Myometrial cell (primary cell): ENCODE measurements at places on chromosomes 6 and 20. TPM values are rescaled to one million over a fixed set of nuclear protein-coding genes. Genes with fewer than 3 reads are reported as not detected.

Gene SOX4
- 2.6 and 2.8 TPM in 2 replicates for total RNA-seq

Gene EYA4
- 2.9 and 5.7 TPM in 2 replicates for total RNA-seq

Gene SPACA1
- not detected in 2 replicates for total RNA-seq

Gene PACRG
- not detected in 2 replicates for total RNA-seq

Gene SLCO4A1
- total RNA-seq, result 0.89 and 3.7 TPM in 2 replicates

Gene RAET1G
- 0.71 and 1.7 TPM in 2 replicates for total RNA-seq

Gene OR2B6
- total RNA-seq, result not detected in 2 replicates

Gene AGPAT4
- 2.9 and 10.5 TPM in 2 replicates for total RNA-seq

Gene SLC32A1
- not detected in 2 replicates for total RNA-seq

Gene TMEM63B
- total RNA-seq, result 25.7 and 36.2 TPM in 2 replicates

Gene STMND1
- total RNA-seq, result not detected in 2 replicates

Gene KIZ
- total RNA-seq, result 12.7 and 42.7 TPM in 2 replicates

Gene ZNF184
- 3.2 and 3.5 TPM in 2 replicates for total RNA-seq

Gene TCP11
- total RNA-seq, result 2.3 and 2.6 TPM in 2 replicates

Gene PRRT1
- not detected in 2 replicates for total RNA-seq

Gene GPR6
- total RNA-seq, result not detected in 2 replicates

Gene SDC4
- 263 and 270 TPM in 2 replicates for total RNA-seq

Gene SLC12A5
- total RNA-seq, result 0.18 TPM in 1 of 2 replicates, not detected in the other

Gene SRMS
- not detected in 2 replicates for total RNA-seq

Gene METTL24
- not detected in 2 replicates for total RNA-seq

Gene DNMT3B
- total RNA-seq, result 1.7 and 2.7 TPM in 2 replicates

Gene C20orf202
- total RNA-seq, result not detected in 2 replicates

Gene RIPK1
- total RNA-seq, result 11.8 and 15.2 TPM in 2 replicates

Gene FAM135A
- total RNA-seq, result 3.2 and 5.2 TPM in 2 replicates

Gene GCLC
- total RNA-seq, result 42.9 and 47.9 TPM in 2 replicates

Gene CRISP3
- total RNA-seq, result not detected in 2 replicates
